Activated CD8-positive, alpha-beta T cell treated with anti-CD3 and anti-CD28 coated beads for 36 hours (primary cell): ENCODE measurements at places on chromosomes 6 and 20.

GRCh38 chr20:49821870-49822331, 9.3 kb downstream of the SLC9A8 start:
- peak; percentile 17 for DNase-seq

DNA sequence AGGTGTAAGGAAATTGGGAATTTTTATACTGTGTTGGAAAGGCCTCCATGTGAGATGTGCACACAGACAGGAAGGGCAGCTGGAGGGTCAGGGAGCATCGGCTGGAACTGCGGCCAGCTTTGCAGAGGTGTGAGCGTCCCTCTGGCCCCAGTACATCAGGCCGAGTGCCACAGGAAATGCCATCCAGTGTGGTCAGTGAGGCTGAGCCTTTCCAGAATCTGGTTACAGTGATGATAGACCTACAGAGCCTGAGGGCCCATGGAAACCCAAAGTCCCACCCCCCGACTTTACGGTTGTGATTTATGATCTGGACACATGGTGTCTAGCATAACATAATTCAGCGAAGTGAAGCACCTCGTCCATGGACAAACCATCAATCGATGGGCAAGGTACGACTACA, 137.3 kb upstream of the PDE10A start:
- DNase-seq = no peak

DNA sequence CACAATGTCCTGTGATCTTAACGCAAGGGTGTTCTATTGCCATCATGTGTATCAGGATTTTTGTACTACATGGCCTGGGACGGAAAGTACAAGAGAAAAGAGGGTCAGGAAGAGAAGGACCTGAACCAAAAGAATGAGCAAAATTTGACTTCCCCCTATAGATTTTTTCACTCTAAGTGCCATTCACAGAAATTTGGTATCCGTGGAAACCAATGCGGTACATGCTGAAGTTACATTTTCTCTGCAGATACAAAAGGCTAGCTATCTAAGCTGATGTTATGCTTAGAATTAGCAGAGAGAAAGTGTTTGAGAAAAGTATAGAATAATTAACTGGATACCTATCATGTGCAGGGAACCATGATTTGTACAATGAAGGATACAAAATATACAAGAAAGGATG, 12.4 kb upstream of the PDE7B start:
- DNase-seq = no peak

DNA sequence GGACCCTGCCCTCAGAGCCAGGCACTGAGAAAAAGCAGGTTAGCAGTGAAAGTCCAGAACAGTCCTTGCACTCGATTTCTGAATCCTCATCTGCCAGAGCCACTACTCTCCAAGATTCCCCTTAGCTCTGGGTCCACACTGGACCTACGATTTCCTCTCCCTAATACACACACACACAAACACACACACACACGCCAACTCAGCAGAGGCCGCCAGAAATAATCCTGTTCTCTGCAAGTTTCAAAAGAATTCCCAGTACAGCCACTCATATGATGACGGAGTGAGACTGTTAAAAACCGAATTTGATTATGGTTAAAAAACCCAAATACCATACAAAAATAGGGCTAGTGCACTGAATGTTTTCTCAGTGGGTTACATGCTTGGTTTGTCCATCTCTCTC, 90.8 kb downstream of the GMPR start:
- DNase-seq = no peak

DNA sequence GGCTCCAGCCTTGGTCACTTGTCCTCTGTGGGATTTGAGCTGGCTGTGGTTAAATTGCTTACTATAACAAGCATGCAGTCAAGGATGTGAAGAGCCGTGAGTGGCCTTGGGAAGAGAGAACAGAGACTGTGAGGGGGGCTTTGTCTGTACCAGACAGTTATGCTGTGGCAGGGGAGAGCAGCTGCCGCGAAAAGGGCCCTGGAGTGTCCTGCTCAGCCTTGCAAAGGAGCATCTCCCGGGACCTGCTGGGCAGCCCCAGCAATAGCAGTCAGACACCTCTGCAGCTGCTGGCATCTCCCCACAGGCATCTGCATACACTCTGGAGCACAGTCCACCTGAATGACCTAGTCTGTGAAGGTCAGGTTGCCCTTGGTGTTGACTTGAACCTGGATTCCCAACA, 6.3 kb downstream of the EBF4 start:
- DNase-seq = no peak

- no peak for DNase-seq
These were observed 65.9 kb upstream of the FBXL4 start for GRCh38 chr6:99013661-99014060.

DNA sequence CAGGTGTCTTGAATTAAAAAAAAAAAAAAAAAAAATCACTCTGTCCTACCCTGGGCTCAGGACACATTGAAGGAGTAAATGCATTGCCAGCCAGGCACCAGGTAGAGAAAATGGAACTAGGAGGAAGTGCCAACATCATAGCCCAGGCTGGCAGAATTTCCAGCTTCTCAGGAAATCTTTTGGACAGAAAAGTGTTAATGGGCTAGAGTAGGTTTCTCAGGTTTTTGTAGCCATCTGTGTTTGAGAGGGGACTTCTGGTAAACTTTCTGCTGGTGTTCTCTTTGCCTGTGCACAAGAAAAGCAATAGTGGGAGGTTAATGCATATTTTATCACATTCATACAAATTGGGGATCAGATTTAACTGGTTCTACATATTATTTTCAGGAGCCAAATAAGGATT, 678.3 kb upstream of the NRSN1 start:
- DNase-seq = no peak
